Stimulated activated CD4-positive, alpha-beta T cell treated with anti-CD3 and anti-CD28 coated beads, TNF-alpha, amount 100 ng/mL, for 1 hour (primary cell): ENCODE measurements at places on chromosomes 3 and 15.

DNA sequence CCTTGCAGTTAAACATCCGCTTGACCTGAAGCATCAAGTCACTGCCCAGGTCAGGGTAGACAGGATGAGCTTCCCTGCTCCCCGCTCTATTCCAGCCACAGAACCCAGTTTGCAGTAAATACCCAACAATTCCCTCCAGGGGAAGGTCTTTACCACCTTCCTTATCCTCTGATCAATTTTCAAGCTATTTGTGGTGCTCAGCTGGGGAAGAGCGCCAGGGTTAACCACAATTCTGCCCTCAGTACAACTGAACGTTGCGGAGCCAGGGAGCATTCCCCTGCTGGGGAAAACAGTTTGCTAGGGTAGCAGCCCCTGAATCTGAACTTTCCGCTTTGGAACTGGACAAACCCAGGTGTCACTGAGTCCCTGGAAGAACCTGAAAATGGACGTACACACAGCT, 28.5 kb downstream of the RBPMS2 start:
- no peak for DNase-seq

GRCh38 chr3:59320080-59320479, 270.3 kb upstream of the CFAP20DC start:
- no peak for DNase-seq

GRCh38 chr15:69067296-69067695, 52.8 kb downstream of the NOX5 start:
- no peak for DNase-seq

DNA sequence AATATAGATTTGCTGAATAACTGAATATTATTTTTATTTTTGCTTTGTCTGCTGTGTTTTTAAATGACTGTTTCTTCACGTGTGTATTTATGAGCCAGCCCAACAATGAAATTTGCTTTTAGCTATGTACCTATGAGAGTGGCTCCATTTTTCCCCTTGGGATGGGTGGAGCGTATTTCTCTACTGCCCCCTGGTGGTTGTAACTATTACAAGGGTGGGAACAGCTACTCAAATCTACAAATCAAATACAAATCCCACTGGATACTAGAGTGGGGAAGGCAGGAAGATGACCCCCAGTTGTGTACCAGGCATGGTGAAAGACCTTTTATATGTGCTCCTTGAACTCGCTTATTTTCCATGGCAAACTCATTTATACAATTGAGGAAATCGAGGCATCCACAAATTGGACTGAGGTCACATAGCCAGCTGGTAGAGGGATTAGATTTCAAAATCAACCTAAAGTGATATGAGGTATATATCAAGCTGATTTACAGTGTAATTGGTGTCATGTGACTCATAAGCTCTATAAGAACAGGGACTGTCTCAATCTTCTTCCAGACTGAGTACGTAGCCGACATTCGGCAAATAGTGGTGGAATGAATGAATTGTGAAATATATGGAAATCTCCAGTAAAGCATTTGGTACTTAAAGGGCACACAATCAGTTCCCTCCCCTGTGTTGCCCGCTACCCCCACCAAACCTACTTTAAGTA, 69.5 kb upstream of the VEPH1 start:
- DNase-seq, result no peak

DNA sequence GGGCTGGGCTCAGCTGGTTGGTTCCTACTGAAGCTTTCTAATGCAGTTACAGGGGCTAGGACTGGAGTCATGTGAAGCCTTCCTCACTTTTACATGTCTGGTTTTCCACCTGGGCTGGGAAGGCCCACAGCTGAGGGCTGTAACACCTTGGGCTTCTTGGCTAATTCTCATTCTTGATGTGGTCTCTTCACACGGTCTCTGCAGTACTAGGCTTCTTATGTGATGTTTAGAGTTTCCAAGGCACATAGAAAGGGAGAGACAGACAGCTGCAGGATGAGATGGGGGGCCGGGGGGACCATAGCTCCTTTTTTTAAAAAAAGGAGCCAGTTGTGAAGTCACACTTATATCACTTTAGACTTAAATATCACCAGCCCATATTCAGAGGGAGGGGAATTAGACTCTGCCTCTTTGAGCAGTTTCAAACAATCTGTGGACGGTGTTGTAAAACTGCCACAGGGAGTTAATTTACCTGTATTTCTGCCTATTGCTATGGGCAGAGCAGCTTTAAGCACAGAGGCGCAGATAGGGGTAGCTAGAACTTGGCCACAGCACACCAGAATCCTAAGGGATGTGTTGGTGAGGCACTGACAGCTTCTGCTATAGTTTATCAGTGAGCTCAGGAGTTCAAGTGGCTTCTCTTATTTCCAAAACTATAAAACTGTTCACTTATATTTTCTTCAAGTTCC, 46.7 kb downstream of the NKIRAS1 start:
- no peak for DNase-seq

- DNase-seq, result no peak
These were observed 4.6 kb downstream of the SNRK start for GRCh38 chr3:43290956-43291355.

DNA sequence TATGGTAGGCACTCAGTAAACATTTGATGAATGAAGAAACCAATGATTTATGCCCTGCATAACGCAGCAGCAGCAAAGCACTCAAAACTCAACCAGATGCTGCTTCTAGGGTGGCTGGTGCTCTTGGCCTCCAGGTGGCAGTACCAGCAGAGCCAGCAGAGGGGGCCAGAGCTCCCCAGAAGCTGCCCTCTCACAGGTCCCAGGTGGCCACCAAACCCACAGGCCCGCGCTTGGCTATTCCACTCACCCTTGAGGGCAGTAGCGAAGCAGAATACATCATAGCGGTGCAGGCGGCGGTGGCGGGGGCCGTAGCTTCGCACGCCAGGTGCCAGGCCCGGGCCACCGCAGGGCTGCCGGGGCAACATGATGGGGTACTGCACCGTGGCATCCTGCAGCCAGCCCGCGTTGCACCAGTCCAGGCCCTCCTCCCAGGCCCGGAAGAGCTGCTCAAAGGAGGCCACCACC, 16.6 kb downstream of the HAPLN3 start:
- no peak for DNase-seq

DNA sequence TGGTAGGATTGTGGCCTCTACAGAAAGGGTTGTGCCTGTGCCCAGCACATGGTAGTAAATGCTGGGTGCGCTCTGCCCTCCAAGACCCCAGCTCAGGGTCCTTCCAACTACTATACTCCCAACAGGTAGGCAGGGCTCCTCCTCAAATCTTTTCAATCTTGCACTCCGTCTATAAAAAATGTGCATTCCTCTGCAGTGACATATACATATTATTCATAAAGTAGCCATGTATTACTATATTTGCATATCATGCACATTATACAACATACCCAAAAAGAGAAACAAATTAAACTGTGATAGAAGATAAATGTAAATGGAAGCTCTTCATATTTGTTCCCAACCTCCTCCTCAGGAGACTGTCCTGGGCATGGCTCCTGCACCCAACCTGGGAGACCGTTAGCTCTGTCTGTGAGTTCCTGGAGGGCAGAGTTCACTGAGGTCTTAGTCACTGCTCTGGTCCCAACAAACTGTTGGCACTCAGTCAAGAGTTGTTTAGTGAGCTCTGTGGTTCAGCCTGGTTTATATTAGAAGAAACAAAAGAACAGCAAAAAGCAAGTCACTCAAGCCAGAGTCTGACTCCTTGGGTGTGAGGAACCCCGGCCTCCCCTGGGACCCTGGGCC, 47.7 kb upstream of the GRIP2 start:
- DNase-seq, result no peak

DNA sequence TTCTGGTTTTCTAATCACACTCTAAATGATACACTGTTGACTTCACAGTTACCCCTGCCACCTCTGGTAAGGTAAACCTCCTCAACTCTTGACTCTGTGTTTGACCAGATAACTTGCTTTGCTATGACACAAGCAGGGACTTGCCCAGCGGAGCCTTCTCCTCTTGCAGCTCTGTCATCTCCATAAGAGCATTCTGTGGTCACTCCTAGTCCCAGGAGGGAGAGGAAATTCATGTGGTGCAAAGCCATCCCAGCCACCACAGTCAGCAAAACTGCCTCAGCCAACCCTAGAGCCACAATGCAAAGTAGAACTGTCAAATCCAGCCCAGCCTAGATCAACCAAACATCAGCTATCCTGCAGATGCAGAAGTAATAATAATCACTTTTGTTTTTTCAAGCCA, 144.7 kb upstream of the GADL1 start:
- DNase-seq, result no peak

GRCh38 chr15:96119734-96120133, 210.8 kb upstream of the NR2F2 start:
- no peak for DNase-seq

DNA sequence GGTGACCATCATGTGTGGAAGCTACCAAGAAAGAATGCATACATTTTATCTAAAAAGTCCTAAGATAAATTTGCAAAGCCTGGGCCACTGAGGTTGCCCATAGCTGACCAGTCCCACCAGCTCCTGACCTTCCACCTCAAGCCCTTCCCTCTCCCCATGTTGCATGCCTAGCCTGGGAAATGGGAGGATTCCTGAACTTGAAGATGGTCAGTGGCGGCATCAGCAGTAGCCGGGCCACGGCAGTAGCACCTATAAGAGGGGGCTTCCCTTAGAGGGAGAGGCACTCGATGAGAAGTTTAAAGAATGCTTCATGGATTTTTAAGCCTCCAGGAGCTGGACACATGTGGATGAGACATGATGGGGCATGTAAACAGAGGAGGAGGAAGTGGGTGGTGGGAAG, 172.1 kb downstream of the KLF13 start:
- no peak for DNase-seq

GRCh38 chr15:92809880-92810361, 90.2 kb upstream of the CHD2 start:
- no peak for DNase-seq

DNA sequence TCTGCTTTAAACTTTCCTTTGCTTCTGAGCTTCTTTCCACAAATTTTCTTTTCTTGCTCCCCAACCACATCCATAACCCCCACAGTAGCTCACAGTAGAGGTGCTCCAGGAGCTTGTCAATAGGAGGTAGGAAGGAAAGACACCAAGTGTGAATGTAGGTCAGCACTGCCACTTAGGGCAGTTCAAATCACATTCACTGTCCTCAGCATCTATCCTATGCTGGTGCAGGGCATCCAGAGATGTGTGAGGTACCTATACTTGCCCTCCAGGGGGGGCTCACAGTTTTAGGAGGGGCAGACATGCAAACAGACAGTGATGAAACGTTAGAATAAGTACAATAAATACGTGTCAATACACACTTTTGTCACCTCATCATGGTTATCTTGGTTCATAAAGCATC, 1.5 kb upstream of the SPSB4 start:
- no peak for DNase-seq

- DNase-seq, result no peak
These were observed 16.7 kb downstream of the C2CD4A start for GRCh38 chr15:62083194-62084154.

GRCh38 chr3:140834266-140835037, 107.2 kb upstream of the SLC25A36 start:
- no peak for DNase-seq

DNA sequence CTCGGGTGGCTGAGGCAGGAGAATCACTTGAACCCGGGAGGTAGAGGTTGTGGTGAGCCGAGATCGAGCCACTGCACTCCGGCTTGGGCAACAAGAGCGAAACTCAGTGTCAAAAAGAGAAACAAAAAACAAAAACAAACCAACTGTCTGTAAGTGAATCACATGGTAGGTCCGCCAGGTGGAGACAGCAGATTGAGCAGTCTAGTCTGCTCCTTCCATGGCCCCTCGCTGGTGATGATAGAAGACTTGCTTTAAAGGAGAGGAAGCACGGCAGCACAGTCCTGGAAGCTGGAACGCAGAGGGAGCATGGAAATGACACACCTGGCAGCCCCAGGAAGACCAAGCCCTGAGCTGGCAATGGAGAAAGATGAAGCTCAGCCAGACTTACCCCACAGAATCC, 31.4 kb upstream of the MGLL start:
- DNase-seq, result no peak

GRCh38 chr3:195095035-195095703, 175.8 kb downstream of the XXYLT1 start:
- DNase-seq, result no peak

DNA sequence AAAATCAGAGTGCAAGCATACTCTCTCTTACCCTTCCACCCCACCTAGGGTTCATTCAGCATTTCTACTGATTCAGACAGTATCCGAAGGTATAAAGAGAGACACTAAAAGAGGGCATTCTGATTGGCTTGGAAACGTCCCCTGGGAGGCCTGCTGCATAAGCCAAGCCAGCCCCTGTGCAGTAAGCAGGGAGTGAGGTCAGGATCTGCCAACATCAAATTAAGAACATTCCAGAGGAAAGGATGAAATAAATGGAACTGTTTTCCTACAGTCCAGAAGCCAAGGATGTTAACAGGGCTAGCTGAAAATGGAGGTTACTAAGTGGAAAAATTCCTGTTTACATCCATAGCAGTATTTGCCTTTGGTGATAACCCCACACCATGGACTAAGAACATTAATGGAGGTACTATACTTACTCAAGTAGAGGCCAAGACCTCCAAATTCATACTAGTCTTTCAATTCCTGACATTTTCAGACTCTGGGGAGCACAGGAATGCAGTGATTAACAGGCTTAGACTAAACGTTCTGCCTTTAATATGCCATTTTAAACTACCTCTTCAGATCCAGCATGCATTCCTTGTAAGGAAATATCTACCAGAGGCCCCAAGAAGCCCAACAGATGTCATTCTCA, 34.5 kb downstream of the NPTN start:
- DNase-seq, result no peak

DNA sequence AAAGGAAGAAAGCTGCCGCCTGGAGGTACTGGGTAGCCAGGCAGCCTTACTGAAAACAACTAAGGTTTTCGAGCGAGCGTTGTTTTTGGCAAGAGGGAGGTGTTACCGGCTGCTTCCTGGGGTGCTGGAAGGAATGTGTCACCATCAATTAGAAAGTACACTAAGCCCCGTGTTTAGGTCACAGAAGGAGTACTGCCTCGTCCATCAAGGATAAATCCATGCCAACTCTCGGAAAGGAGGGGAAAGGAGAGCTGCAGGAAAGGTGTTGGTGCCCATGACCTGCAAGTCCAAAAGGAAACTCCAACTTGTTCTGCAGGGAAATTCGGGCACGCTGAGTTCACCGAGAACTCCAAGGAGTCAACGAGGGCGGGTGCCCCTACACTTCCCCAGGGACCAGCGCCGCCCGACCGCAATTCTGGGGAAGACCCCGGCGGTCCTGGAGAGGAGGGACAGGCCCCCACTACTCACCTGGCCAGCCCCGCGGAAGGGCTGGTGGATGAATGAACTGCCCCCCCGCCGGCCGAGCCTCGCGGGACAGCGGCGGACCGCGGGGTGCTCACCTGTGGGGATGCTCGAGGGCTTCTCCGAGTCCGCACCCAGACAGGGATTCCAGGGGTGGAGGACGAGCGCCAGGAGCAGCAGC, 542 bp downstream of the PLOD2 start:
- DNase-seq, result no peak

- no peak for DNase-seq
These were observed 61.6 kb upstream of the GBE1 start for GRCh38 chr3:81823086-81823485.

DNA sequence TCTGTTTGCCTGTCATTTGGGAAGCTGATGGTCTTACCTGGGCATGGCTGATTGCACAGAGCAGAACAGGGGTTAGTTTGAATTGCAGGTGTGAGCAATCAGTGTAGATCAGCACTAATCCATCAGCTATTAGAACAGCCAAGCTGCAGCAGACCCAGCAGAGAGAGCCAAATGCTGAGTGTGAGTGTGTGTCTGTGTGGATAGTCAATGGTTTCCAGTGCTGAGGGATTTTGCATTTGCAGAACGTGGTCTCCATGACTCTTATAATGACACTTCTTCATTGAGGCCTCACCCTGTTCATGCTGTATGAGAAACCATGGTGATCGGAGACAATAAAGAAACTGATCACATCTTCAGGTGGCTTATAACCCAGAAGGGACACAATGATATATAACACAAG, 312.1 kb downstream of the SOX2 start:
- DNase-seq, result no peak

GRCh38 chr15:85477061-85477460, 96.7 kb downstream of the AKAP13 start:
- DNase-seq, result no peak
